ENCODE measurements at places on chromosomes 3 and 15.

GRCh38 chr3:194866236-194866635, 180.6 kb downstream of the FAM43A start:
- no peak for DNase-seq

DNA sequence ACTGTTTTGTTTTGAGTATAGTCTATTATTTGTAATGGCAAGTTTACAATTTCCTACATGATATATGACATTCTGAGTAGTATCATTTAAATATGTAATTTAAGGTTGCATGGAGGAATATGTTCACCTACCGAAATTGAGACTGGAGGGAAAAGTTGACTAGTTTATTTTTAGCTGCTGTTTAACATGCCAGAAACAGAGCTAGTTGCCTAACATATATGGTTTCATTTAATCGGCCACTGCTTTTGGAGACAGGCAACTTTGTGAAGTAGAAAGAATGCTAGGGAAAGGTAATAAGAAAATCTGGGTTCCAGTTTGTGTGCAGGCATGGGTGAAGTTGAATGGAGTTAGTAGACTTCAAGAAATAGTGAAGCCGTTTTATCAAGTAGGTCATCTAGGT, 342.1 kb upstream of the CBLB start:
- DNase-seq = no peak

DNA sequence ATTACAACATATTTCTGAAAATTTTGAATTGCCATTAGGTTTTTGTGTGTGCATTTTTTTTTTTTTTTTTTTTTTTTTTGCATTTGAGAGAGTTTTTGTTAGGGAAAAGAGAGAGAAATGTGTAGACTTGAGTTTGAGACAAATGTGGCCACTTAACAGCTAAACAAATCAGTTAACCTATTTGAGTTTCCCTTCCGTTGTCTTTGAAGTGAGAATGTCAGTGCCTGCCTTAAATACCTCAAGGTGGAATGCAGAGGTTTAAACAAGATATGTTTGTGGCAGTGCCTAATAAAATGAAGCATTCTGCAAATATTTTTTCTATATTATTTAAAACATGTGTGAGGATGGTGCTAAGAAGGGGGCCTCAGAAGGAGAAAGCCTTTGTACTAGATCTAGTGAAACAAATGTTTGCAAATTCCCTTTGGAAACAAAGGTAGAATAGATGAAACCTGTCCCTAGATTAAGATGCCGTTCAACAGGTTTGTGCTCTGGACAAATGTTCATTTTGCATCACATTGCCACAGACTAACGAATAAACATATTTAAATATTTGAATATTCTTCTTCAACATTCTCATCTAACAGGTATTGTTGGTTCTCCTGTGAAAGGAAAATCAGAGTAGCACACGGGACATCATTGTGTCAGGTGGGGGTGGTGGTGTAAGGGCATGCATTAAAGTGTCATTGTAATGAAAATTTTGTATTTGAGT, 80.7 kb downstream of the SATB1 start:
- DNase-seq = no peak

GRCh38 chr3:46395766-46396530, 10.9 kb downstream of the CCR5AS start:
- DNase-seq = no peak

- no peak for DNase-seq
Measured at GRCh38 chr3:195700319-195700718, 20.5 kb upstream of the MUC20 start.

GRCh38 chr3:149317072-149317471, 16.4 kb downstream of the TM4SF18 start:
- no peak for DNase-seq

DNA sequence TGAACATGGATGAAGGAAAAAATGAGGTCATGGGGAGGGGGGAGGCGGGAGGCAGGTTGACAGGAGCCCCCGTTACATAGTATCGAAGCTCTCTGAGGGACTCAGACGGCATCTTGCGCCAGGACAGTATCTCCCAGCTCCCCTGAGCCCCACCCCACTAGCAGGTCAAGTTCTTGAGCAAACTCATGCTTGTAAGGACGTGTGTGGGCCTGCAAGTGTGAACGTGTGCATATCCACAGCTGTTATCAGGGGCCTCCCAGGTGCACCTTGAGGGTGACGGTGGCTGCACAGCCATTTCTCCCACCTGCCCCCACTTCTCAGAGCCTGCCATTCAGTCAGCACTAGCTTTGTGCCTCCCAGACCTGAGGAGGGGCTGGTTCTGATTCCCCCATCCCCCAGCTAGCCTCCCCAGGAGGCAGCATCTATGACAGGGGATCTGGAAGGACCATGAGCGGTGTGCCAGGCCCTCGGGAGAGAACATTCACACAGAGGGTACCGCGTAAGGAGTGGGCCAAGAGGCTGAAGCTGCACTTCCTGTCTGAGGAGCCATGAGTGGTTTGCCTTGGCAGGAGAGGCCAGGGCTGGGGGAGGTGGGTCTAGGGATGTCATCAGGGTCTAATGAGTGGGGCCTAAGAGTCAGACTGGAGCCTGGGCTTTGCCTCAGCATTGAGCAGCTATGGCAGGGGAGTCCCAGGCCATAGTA, 2.9 kb downstream of the SEMA3F start:
- DNase-seq = no peak
